ENCODE measurements at places on chromosomes 5 and 9. TPM values are rescaled to one million over a fixed set of nuclear protein-coding genes. Genes with fewer than 3 reads are reported as not detected.

DNA sequence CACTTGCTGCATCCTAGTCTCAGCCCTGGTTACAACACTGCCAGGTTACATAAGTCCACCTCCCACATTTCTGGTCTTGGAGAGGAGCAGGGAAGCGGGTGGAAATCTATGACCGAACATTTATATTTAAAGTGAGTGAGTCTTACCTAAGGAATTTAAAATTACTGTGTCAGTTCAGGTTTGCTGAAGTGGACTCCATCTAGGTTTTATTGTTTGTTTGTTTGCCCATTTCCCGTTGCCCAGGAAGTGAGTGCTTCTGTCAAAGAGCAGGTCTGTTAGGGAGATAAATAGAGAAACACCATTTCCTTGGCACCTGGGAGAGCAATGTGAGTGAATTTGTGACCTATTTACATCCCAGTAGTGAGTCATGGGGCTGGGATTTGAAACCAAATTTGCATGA, 179.5 kb downstream of the KIF4B start:
- H3K4me1 ChIP-seq: no peaks in the 10 kb centered on the region
- no peak overlapping the region for H3K27ac ChIP-seq
- no peaks in the 10 kb centered on the region for H3K36me3 ChIP-seq
- DNase-seq: no peak

The OR13C9 gene
- not detected for total RNA-seq

The CDH9 gene
- total RNA-seq: 1.2 TPM

DNA sequence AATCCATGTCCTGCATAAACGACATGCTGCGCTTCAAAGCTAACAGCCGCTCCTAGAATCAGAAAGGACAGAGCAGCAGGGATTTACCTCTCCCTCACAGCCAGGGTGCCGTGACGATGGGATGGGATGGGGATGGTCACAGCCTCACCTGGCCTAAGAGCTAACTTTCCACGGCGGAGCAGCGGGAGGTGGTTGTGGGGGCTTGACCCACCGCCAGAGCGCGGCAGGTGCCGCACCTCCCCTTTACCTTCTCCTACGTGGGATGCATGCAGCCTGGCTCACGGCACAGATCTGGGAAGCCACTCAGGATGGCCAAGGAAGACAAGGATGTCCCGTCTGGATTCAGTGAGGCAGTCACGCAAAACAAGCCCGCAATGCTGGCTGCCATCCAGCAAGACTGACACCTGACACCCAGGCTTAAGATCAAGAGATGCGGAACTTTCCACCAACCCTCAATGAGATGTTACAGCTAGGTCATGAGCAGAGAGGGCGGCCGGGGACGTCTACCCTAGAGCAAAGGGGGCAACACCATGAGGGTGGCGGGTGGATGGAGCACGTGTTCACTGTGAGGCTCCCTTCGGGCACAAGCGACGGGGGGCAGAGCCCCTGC, 5.8 kb downstream of the BRD9 start:
- no peak for DNase-seq
- no peaks in the 10 kb centered on the region for H3K27me3 ChIP-seq
- peaks cover 58% of the 10 kb centered on the region for H3K36me3 ChIP-seq
- no peak overlapping the region for H3K27ac ChIP-seq
- H3K4me3 ChIP-seq: no peak overlapping the region
- peaks cover 11% of the 10 kb centered on the region for H3K4me1 ChIP-seq

The CRHBP gene
- total RNA-seq: 5.3 TPM

The PCDHA3 gene
- 0.32 TPM for total RNA-seq

The SYNPO gene
- 85.3 TPM for total RNA-seq

- DNase-seq: no peak
- no peak overlapping the region for H3K27ac ChIP-seq
- no peak overlapping the region for H3K4me3 ChIP-seq
- H3K27me3 ChIP-seq: no peaks in the 10 kb centered on the region
These were observed 472.3 kb downstream of the PLK2 start for GRCh38 chr5:57987552-57987951.

DNA sequence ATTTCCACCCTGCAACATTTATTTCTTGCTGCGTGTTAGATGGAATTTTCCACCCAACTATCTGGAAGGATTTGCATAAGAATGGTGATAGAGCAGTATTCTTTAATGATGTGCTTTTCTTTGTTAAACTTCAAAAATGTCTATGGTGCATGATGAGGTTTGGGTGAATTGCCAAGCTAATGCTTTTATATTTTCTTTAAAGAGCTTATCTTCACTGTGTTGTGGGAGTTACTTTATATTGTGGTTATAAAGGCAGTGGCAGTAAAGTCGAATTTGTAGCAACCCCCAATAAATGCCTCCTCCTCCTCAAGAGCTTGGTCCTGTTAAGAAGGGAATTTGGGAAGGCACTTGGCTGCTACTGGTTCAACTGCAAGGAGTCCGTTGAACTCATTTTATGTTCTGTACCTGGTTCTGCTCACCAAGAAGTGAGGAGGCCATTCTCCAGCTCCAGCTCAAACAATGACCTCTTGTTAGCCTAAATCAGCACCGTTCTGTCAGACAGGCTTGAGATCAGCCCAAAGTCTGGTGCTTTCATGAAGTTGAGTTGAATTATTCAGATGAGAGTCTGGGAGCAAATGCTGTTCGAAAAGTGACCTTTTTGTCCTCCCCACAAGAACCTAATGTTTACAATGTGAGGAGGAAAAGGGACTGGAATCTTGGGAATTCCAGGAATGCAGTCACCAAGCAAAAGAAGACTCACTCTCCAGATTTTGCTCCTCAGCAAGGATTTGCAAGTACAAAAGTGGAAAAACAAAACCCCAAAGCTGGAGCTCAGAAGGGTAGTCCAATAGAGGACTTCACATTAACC, 217.0 kb downstream of the TMEM38B start:
- no peaks in the 10 kb centered on the region for H3K27me3 ChIP-seq
- H3K27ac ChIP-seq: peak overlapping the region; percentile 59
- no peaks in the 10 kb centered on the region for H3K36me3 ChIP-seq
- peaks cover 25% of the 10 kb centered on the region for H3K4me1 ChIP-seq
- H3K4me3 ChIP-seq: no peak overlapping the region

GRCh38 chr9:21252721-21253547, 13.1 kb upstream of the IFNA14 start:
- no peak for DNase-seq
- H3K36me3 ChIP-seq: no peaks in the 10 kb centered on the region
- no peak overlapping the region for H3K4me3 ChIP-seq
- H3K4me1 ChIP-seq: peaks cover 4% of the 10 kb centered on the region
- H3K27ac ChIP-seq: no peak overlapping the region

DNA sequence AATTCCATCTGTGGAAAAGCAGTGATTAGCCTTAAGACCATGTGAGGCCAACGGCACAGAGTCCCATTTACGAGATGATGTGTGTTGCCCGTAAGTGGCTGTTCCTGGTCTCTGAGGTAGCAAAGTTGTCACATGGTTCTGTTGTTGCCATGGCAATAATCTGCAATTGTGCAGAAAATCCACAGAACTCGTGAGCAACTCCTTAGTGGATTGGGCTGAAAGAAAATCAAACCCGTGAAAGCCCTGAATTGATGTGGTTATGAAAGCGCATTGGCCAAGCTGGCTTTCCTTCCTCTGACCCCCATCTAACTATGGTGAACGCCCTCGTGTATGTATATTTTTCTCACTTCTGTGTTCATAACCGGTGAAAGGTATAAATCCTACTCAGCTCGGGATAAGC, 614.7 kb downstream of the EBF1 start:
- no peak overlapping the region for H3K4me3 ChIP-seq
- no peaks in the 10 kb centered on the region for H3K36me3 ChIP-seq
- peaks cover 45% of the 10 kb centered on the region for H3K4me1 ChIP-seq
- DNase-seq: no peak
- H3K27ac ChIP-seq: peak overlapping the region; percentile 68
- H3K27me3 ChIP-seq: peaks cover 2% of the 10 kb centered on the region

The GNPDA1 gene
- 55.1 TPM for total RNA-seq

The ANKRD18B gene
- total RNA-seq: 1.6 TPM

GRCh38 chr5:116908537-116908936, 333.9 kb upstream of the SEMA6A start:
- peaks cover 12% of the 10 kb centered on the region for H3K4me1 ChIP-seq
- DNase-seq: no peak
- no peaks in the 10 kb centered on the region for H3K27me3 ChIP-seq
- no peak overlapping the region for H3K4me3 ChIP-seq
- no peak overlapping the region for H3K27ac ChIP-seq

DNA sequence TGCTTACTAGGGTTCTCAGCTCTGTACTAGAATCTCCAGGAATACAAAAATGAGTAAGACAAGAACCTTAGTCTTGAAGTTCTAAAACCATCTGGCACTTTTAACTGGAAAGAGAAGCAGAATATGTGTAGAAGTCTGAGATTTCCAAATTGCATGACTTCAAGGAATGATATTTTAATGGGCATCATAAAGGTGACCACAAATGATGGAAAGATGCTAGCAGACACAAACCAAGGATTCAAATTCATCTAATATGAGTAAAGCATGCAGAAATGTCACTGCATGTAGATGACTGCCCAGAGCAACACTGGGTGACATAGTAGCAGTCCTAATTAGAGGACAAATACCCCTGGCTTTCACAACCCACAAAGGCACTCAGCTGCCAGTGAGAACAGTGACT, 117.2 kb downstream of the RPS23 start:
- H3K27me3 ChIP-seq: no peaks in the 10 kb centered on the region
- H3K27ac ChIP-seq: no peak overlapping the region
- no peak overlapping the region for H3K4me3 ChIP-seq
- H3K4me1 ChIP-seq: peaks cover 37% of the 10 kb centered on the region
- no peak for DNase-seq

- peaks cover 2% of the 10 kb centered on the region for H3K36me3 ChIP-seq
- no peak overlapping the region for H3K4me3 ChIP-seq
- DNase-seq: no peak
These were observed 37.4 kb downstream of the UBE2QL1 start for GRCh38 chr5:6486074-6486473.

GRCh38 chr9:121889990-121890563, 203.0 kb downstream of the TTLL11 start:
- H3K4me3 ChIP-seq: no peak overlapping the region
- H3K27me3 ChIP-seq: peaks cover 5% of the 10 kb centered on the region
- H3K27ac ChIP-seq: no peak overlapping the region
- DNase-seq: no peak
- no peaks in the 10 kb centered on the region for H3K36me3 ChIP-seq
- H3K4me1 ChIP-seq: peaks cover 4% of the 10 kb centered on the region

DNA sequence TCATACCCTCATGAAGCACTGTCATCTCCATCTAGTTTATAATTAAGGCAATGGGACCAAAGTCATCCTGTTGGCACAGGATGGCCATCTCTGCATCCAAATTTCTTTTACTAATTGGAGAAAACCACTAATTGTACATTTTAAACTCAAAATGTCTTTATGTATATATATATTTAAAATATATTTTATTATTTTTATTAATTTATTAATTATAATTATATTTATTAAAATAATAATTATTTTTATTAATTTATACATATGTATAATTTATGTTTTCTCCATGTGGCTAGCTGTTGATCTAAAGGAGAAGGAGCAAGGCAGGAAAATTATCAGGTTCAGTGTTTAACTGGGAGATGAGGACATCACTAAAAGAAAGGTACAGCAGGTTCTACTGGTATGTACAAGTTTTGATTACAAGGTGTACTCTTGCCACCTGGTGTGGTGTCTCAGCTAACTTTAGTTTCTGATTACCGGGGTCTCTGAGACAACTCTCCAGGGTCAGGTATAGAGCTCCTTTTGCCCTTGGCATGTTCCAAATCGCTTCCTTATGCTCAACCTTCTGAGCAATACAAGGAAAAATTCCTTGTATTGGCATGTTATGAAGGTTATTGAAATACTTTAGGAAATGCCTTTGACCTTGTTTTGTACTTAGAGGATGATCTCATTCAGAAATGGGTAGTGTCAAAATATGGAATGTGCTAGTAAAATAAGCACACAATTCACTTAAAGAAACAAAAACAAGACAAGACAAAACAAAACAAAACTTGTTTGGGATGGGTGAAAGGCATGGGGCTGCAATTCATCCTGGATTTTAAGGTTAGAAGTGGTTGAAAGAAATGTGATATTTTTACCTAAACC, 79.6 kb downstream of the GHR start:
- H3K36me3 ChIP-seq: no peaks in the 10 kb centered on the region
- no peak overlapping the region for H3K27ac ChIP-seq
- no peak for DNase-seq
- H3K4me1 ChIP-seq: peaks cover 17% of the 10 kb centered on the region
- H3K4me3 ChIP-seq: no peak overlapping the region

DNA sequence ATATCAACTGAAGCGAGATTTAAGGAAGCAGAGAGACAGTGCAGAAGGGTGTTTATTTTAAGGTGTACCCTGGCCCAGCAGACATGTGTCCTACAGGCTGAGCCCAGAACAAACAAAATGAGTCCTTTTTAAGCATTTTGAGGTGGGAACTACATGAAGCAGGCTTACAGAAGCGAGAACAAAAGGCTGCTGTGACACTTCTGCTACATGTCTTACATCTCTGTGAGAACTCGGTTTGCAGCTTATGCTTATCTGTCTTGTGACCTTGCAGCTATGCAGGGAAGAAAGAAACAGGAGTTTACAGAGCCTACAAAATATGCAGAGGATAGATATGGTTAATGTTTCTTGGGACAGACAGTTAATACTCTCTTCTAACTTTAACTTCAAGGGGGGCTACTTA, 295.9 kb downstream of the CEMIP2 start:
- no peak for DNase-seq
- no peak overlapping the region for H3K4me3 ChIP-seq
- no peaks in the 10 kb centered on the region for H3K27me3 ChIP-seq
- H3K36me3 ChIP-seq: no peaks in the 10 kb centered on the region
- H3K27ac ChIP-seq: no peak overlapping the region

The IL4 gene
- not detected for total RNA-seq

GRCh38 chr5:3265131-3265885, 330.3 kb upstream of the IRX1 start:
- H3K27ac ChIP-seq: no peak overlapping the region
- DNase-seq: no peak
- no peaks in the 10 kb centered on the region for H3K4me1 ChIP-seq

The PTGS1 gene
- 8.2 TPM for total RNA-seq

DNA sequence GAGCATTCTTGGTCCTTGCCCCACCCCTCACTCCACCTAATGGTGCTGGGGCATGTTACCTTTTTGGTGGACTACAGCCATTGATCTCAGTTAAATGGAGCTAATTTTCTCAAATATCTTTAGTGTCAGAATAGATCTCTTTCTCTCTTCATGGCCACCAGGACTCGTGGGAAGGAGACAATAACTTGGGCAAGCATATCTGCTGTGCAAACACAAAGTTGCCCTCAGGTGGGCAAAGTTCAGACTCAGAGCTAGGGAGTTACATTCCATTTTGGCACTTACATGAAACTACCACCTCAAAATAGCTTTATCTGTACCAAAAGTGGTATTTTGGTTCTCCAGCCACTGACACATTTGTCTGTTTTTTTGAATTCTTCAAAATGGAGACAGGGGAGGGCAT, 671.9 kb upstream of the KLF4 start:
- no peaks in the 10 kb centered on the region for H3K36me3 ChIP-seq
- peaks cover 52% of the 10 kb centered on the region for H3K27me3 ChIP-seq
- DNase-seq: no peak
- H3K4me3 ChIP-seq: no peak overlapping the region
- no peaks in the 10 kb centered on the region for H3K4me1 ChIP-seq

DNA sequence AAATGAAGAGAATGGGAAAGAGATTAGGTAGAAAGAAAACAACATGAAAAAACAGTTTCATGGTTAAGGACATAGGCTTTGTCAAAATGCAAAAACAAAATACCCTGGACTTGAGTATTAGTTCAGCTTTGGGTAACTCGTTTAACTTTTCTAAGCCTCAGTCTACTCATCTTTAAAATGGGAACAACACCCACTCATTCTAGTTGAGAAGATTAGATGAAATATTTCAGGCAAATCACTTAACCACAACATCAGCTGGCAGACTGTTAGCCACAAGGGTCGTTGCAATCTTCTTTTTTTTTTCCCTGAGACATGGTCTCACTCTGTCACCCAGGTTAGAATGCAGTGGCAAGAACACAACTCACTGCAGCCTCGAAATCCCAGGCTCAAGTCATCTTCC, 185.6 kb downstream of the DCP2 start:
- H3K36me3 ChIP-seq: peaks cover under 1% of the 10 kb centered on the region
- DNase-seq: no peak
- H3K27ac ChIP-seq: peak overlapping the region; percentile 60
- H3K4me3 ChIP-seq: no peak overlapping the region

The FAM151B gene
- total RNA-seq: 1.9 TPM
